ENCODE measurements at places on chromosomes 3 and 15. TPM values are rescaled to one million over a fixed set of nuclear protein-coding genes. Genes with fewer than 3 reads are reported as not detected.

DNA sequence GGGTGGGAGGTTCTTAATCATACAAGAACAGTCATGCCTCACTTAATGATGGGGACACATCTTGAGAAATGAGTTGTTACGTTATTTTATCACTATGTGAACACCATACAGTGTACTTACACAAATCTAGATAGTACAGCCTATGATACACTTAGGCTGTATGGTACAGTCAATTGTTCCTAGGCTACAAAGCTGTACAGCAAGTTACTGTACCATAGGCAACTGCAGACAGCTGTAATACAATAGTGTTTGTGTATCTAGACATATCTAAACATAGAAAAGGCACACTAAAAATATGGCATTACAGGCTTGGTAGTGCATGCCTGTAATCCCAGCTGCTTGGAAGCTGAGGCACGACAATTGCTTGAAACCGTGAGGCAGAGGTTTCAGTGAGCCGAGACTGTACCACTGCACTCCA lies 55.7 kb upstream of the PLXND1 start:
- DNase-seq: no peak

ATR gene
- 22.6 TPM for total RNA-seq

DNA sequence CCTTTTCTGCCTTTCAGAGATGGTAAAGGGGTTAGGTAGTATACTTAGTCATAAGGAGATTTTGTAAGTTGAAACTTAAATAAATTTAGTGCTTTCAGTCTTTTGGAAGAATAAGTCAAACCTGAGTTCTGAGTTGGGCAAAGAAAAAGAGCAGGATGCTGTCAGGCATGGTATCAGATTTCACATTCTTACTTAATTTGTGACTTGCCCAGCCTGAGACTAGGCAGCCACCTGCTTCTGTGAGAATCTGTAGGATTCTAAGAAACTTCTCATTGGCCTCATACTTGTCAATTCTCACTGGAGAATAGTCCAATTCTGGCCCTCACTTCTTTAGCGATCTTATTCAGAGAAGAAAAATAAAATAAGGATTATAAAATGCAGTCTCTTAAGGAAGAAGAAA lies 577.5 kb downstream of the DIPK2A start:
- DNase-seq: no peak

KNG1 gene
- not detected for total RNA-seq

CHRFAM7A gene
- not detected for total RNA-seq

GRCh38 chr15:60392601-60392985 lies 5.2 kb downstream of the ANXA2 start:
- DNase-seq: peak; percentile 56

CHST2 gene
- total RNA-seq: 12.5 TPM

DNA sequence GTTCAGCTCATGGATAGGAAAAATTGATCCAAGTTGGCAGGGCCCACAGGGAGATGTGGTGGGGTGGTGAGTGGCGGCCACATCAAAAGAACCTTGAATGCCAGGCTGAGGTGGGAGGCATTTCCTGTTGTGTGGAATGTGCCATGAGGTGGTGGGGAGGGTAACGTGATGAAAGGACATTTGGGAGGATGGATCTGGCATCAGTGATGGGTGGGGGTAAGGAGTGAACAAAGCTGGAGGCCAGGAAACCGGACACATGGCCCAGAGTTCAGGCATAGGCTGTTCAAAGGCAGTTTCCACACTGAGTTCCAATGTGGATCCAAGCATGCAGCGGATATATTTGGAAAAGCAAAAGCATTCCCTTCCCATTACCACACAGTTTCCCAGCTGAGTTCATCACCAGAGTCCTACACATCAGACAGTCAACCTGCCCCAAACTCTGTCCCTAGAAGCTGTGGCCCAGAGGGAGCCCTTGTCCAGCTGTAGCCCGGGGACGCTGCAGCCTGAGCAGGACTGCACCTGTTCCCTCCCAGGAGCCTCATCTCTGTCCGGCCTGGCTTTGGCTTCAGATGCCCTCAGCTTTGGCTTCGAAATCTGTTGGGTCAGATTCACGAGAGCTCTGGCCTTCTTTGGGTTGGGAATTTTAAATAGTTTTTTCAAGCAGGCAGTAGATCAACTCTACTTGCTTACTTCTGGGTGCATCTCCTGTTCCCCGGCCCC lies 37.8 kb upstream of the GOLGA6B start:
- DNase-seq: peak; percentile 42

DNA sequence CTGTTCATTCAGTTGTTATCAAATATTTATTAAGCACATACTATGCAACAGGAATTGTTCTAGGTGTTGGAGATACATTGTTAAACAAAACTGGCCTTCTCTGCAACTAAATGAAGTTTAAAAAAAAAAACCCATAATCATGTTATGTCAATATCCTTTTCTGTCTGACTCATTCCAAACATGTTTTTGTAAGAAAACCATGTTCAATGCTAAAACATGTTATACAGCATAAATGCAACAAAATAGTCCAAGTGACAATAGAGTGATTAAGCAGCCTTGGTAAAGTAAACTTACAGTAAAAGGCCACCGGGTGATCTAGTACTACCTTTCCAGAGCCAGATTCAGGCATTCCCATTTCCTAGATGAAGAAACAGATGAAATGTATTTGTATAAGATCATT lies 278.0 kb upstream of the NECTIN3 start:
- no peak for DNase-seq

DNA sequence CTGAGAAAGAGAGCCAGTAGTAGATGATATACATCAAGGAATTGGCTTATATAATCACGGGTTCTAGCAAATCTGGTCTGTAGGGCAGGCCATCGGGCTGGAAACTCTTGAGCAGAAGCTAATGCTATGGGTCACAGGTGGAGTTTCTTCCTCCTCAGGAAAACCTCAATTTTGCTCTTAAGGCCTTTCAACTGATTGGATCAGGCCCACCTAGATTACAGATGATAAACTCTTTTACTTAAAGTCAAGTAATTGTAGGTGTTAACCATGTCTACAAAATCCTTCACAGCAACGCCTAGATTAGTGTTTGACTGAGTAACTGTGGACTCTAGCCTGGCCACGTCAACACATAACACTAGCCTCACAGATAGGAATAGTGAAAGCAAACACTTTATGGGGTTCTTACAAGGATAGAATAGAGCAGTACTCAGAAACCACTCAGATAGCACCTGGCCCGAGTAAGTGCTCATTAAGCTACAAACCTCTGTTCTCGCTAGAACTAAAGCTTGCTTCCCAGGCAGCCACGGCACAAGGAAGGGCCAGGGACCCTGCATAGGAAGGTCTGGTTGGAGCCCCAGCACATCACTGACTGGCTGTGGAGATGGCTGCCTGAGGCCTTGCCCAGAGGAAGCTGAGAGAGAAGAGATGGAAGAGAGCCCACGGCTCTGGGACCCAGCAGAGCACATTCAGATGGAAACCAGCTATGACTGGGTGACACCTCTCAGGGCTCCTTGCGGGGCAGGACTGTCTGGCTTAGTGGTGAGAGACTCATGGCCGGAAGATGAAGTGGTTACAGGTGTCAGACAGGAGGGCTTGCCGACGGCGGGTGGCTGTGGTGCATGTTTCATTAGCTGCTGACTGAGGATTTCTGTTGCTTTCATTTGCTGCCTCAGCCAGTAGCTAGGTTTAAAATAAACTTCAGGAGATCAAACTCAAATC lies 202.5 kb upstream of the TLE3 start:
- peak; percentile 94 for DNase-seq

GOLGA6L4 gene
- total RNA-seq: 5.9 TPM

ANKRD63 gene
- total RNA-seq: not detected

TMEM115 gene
- total RNA-seq: 51.1 TPM

GRCh38 chr3:169558371-169558770 lies 105.1 kb downstream of the MECOM start:
- no peak for DNase-seq

- DNase-seq: no peak
Observed at GRCh38 chr3:109702252-109702651, 364.9 kb upstream of the DPPA4 start.

DNA sequence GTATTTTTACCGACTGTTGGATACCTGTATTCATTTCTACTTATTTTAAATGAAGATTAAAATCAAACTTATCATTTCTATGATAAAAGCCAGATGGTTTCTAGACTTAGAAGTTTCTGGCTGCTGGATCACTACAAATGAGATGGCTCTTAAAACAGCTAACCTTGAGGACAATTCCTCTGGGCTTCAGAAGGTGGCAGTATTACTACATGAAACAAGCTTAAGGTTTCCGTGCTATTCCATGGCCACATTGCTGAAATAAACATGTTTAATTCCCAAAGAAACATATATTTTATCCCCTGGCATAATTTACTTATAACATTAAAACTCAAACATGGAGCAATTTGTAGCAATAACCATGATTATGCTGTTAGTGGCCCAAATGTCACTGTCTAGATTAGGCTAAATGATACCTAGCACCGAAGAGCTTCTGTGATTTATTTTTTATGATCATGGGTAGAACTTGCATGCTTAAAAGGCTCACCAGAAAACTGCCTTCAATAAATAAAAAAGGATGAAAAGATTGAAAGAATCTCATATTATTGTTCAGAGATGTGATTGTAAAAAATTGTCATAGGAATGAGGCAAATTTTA lies 204.0 kb upstream of the NANOGP8 start:
- no peak for DNase-seq

DNA sequence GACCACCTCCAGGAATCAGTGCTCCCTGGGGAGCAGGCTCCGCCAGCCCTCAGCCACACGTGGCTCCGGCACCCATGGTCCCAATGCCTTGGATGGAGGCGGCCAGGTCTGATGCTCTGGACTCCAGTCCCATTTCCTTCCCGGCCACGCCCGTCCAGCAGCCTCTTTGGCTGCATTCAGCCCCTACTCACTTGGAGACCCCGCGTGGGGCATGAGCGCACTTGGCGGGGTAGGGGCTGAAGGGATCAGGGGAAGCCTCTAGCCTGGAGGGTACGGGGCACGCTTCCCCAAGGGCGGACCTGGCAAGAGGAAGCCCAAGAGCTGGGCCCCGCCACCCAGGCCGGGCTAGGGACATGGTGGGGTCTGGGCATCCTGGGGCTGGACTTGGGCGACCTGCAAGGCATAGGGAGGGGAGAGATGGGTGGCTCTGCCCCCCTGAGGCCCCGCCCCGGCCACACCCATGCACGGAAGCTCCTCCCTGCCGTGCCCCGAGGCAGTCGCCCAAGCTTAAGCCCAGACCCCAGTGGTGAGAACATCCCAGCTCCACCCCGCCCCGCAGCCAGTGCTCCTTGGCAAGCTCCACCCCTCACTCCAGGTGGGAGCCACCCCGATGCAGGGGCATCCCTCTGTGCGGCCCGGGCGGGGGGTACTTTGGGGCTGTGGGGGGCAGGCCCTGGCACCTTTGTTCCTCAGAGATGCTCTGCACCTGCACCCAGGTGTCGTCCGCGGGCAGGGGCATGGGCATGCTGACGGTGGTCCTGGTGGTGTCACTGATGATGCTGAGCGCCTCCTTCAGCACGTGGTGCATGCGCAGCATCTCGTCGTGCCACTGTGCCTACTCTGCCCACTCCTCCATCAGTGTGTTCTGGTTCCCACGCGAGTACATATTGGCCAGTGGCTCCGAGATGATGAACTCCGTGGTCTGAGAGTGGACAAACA lies 163.5 kb downstream of the GOLGA6L4 start:
- DNase-seq: no peak

TP63 gene
- total RNA-seq: 144 TPM

DNA sequence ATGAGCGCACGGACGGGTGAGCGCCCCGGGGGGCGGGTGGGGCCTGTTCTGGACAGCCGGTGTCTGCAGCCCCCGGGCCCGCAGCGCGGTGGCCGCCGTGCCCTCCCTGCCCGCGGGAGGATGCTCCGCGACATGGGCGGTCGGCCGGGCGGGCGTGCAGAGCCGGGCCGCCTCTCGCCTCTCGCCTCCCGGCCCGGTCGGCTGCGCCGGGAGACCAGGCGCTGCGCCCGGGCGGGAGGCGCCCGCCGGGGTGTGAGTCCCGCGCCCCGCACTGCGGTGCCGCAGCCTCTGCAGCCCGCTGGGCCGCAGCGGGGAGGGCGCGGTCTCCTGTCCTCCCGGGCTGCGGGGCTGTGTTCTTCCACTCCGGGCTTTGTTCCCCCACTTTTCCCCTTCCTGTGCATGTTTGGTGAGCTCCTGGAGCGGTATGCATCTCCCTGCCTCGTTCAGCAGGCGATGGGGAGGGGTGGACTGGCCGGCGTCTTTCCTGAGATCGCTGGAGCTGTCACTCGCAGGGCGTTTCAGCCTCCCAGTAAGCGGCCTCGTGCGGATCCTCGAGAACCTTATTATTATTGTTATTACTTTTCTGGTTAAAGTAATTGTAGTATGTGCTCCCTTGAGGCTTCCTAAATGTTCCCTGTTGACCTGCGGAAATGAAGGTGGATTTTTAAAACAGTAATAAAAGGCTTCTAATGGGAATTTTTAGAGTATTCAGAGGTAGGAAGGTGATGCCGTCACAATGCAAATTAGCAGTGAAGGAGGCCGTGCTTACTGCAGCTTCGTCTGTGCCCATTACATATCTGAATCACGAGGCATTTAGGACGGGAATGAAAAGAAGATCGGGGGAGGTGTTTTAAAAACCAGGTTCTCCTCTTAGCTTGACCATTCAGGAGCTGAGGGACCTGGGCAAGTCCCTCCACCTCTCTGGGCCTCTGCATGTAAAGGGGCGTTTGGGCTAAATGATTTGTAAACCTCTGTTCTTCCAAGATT lies 593 bp downstream of the TMOD2 start:
- peak; percentile 88 for DNase-seq

DNA sequence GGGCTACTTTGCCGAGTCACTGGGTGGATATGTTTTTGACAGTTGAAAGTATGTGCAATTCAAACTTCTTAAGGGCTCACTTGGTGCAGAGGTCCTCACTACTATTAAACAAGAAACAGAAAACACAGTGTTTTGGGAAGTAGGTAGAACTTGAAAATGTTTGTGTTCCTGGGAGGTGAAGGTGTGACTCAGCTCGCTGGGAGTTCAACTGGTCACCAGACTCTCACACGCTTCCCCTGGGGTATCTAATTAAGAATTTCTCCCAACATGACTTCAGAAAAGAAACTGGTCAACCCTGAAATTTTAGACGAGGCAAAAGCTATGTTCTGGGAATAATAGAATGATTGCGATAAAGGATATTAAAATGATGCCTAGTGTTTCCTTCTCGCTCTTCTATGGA lies 1039.8 kb upstream of the SEMA6D start:
- no peak for DNase-seq

- no peak for DNase-seq
Observed at GRCh38 chr3:54427941-54428871, 305.9 kb downstream of the CACNA2D3 start.

ZNF80 gene
- total RNA-seq: 0.74 TPM

GRCh38 chr3:193716150-193716549 lies 123.1 kb downstream of the OPA1 start:
- DNase-seq: no peak
